NCI-H1105 (cell line): ENCODE measurements at places on chromosomes 2 and 18.

DNA sequence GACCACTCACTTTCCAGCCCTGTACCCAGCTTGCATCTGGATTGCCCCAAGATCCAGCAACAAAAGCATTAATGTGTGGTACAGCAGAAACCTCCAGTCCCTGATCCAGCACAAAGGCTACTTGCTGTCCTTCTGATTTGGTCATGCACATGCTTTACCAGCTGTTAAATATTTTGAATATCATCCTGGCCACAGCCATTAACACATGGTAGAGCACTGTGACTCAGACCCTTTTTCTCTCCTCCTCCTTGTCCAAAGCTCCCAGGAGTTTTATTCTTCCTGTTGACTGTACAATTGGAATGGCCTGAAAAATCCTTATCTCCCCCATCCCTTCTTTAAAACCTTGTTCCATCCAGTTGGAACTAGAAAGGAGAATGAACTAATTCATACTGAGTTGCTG, 419.7 kb upstream of the TNP1 start:
- DNase-seq, result no peak

DNA sequence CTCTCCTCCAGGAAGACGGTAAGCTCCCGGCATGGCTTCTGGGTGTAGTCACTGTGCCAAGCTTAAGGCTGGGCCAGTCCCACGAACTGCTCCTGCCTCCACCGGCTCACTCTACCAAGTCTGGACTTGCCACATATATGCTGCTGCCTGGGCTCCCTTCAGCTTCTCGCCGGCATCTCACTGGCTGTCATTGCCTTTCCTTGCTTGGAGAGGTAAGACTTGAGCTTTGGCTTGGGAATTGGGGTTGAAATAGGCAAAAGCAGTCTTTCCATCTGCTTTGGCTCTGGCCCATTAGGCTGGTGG, 481.0 kb downstream of the TGIF1 start:
- DNase-seq, result no peak

DNA sequence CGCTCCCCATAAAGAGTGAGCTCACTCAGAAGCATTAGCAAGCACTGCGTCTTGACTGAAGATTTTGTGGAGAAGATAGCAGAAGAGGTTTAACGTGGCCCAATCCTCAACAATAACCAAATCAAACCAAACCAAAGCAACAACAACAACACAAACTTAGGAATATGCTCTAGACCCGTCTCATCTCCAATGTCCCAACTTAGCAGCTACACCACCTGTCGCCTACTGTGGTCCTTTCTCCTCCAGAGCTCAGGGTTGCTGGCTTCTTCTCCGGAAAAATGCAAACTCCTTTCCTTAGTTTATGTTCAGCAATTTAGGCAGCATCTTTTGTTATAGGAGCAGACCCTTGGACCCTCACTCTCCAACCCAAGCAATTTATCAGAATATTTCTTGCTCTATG, 301.4 kb downstream of the ZNF521 start:
- DNase-seq, result no peak

DNA sequence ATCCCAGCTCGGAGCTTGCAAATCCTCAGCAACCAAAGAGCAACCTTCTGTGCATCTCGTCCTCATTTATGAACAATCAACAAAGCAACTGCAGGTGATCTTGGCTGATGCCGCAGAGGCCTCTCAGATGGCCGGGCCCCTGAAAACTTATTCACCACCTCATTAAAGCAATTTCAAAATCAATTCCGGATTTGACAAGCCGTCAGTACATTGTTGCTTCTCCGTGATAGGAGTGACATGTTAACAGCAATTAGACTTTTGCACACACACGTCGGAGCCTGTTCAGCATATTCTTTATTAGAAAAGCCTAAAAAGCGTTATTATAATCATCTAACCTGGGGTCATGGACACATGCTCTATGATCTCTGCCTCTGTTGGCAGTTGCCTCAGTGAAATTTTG, 183.1 kb upstream of the CXCR4 start:
- DNase-seq, result no peak

- DNase-seq, result no peak
Measured at GRCh38 chr2:8802741-8803140, 34.7 kb downstream of the KIDINS220 start.

DNA sequence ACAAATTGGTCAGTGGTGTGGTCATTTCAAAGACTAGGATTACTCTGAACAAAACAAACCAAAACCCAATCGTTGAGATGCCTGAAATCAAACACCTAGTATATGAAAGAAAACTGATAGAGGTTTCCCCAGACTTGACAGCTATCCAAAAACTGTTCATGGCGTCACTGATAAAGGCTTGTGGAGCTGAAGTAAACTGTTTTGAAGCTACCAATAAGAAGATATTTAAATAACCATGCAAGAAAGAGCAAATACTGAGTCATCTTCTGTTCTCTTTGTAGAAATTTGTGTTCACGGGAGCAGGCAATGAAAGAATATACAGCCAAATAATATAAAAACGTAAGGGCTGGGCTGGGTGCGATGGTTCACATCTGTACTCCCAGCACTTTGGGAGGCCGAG, 7.5 kb upstream of the COLEC11 start:
- DNase-seq, result no peak

- DNase-seq, result no peak
Measured at GRCh38 chr2:221726894-221727513, 154.9 kb upstream of the EPHA4 start.

DNA sequence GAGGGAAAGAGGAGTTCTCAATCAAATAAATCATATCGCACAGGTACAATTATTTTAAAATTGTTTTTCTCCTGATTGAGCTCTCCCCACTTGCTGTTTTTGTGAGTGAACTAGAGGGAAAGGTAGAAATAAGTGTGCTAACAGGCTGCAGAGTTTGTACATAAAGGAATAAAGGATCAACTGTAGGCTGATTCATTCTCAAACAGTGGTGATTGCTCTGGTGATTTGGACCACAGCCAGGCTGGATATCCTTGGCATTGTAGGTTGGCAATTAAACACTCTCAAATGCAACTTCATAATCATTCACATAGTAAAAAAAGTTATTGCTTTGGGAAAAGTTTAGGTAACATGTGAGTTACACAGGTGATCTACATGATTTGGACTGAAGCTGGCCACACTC, 29.8 kb downstream of the LRP1B start:
- DNase-seq, result peak; percentile 52

DNA sequence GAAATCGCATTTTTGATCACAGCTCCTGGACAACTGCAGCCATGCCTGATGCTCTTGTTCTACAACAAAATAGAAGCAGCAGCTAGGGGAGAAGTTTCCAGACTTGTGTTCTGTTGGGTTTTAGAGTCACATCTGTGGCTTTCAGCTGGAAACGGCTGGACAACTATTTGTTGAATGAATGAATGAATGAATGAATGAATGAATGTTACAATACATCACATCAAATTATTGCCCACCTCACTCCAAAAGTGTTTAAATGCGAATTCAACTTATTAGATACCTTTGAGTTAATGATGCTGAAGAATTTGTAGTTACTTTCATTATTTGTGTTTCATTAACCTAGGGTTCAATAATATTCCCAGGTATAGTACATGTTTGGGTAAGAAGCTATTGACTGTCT, 8.5 kb upstream of the METTL21A start:
- DNase-seq, result no peak

- DNase-seq, result peak; percentile 9
Measured at GRCh38 chr2:107936433-107937359, 49.6 kb upstream of the SLC5A7 start.

DNA sequence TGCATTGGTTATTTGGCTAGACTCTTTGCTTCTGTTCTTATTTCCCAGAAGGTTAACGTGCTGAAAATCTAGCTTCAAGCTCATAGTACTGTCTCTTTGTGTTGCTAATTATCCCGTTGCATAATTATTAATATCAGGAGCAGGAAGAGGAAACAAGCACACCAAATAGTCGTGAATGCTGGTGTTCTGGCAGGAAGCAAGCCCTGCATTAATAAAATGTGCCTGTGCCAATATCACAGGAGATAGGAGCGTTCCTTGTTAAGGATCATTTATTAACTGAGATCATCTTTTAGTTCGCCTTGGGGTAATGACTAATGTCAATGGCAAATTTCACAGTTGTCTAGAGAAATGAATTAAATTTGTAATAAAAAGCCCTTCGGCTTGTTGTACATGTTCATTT, 893.0 kb upstream of the POU3F3 start:
- DNase-seq, result no peak

DNA sequence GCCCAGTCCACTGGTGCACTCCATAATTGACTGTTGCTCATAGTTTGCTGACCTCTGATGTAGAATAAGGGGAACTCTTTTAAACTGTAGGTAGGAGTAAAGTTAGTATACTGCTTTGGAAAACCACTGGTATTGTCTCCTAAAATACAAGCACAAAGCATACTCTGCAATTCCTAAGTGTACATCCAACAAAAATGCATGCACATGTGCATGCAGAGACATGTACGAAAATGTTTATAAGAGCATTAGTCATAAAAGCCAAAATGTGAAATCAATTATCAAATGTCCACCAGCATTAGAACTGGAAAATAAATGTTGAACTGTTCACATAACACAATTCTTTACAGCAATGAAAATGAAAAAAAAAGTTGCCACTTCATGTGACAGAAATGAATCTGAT, 39.8 kb upstream of the DDX18 start:
- no peak for DNase-seq

- DNase-seq, result no peak
Measured at GRCh38 chr2:98378196-98378595, 31.9 kb downstream of the CNGA3 start.

DNA sequence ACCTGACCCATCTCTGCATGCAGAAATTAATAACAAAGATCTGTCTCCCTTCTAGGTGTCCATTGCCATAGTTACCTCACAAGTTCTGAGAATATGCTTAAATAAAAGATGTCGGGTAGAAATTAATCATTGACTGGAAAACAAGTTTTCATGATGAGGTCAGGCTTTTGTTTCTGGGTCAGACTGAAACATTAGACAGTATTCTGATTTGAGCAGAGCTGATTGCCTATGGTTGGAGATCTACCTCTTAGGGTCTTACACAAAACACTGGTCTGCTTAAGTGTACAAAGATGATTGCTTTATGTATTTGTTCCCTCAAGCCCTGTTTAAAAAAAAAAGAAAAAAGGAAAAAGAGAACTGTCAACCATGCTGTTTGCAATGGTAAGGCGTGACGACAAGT, 956.4 kb downstream of the CPS1 start:
- DNase-seq, result no peak

- no peak for DNase-seq
Measured at GRCh38 chr2:32745191-32745590, 117.3 kb downstream of the TTC27 start.

- peak; percentile 3 for DNase-seq
Measured at GRCh38 chr18:80022613-80023012, 11.6 kb upstream of the RBFA start.

- no peak for DNase-seq
Measured at GRCh38 chr2:120901201-120901600, 165.5 kb downstream of the GLI2 start.

DNA sequence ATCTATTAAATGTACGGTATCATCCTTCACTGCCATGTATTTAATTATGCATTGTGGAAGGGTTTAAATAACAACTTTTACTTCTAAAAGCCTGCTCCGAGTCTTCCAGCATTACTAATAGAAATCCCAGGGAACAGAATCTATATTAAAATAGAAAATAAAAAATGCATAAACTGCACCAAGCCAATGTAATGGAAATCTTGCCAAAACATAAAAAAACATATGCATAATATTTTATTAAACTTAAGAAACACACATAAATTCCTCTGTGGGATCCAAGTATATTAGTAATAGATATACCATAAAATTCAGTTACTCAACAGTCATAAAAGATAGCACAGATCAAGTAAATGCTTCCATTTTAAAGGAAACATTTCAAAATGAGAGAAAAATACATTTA, 175.6 kb downstream of the TDRD15 start:
- DNase-seq, result no peak

DNA sequence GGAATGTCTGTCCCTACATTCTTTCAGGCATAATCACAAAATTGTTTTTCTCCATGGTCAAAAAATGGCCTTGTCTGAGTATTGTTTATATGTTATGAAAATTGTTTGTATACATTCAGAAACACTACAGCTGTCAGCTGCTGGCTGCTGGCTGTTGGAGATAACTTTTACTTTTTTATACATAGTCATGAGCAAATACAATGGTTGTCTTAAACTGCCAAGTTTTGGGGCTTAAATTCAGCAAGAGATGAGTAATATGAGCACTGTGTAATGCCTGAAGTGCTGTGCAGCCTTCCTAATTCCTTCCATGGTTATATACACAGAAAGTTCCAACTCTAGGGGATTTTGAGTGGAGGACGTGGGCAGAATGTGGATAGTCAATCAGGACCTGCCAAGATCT, 168.9 kb upstream of the RMP24 start:
- no peak for DNase-seq

- no peak for DNase-seq
Measured at GRCh38 chr2:239552213-239552926, 151.6 kb upstream of the HDAC4 start.

- DNase-seq, result no peak
Measured at GRCh38 chr18:79935098-79935480, 16.4 kb downstream of the SLC66A2 start.

- DNase-seq, result no peak
Measured at GRCh38 chr2:57549642-57550102, 496.9 kb upstream of the VRK2 start.

GRCh38 chr18:25931126-25931525, 159.3 kb downstream of the SS18 start:
- DNase-seq, result no peak
